AG09319 (cell line): ENCODE measurements at places on chromosomes 6 and 20.

DNA sequence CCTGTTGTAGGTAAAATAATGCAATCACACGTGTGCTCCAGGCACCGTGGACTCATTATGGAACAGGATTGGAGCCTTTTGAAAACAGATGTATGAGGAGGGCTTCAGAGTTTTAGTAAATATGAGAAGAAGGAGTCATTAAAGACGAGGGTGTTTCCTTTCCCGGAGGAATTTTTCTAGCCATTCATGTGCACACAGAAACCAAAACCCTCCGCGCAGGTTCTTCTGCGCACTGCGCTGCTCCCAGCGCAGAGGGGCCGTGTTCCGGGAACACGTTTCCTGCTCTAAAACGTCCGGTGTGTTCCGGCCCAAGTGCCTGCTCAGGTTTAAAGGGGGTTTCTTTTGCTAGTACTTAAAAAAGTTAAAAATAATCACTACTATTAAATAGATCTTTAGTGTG lies 11.6 kb downstream of the GPR31 start:
- DNase-seq, result no peak

DNA sequence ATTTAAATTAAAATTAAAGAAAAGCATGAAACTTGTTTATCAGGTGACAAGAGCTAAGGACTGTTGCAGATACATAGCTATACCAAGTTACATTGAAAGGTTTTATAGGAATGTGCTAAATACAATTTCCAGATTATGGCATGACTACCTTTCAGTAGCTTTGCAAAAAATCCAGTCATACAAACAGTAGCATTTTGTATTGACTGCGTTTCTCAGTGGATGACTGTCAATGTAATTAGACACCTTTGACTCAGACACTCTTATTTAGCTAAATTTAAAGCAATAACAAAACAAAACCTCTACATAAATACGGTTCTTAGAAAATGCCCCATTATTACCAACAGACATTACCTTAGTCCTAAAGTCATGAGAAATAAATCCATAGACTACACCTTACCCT lies 275.8 kb upstream of the RUNX2 start:
- no peak for DNase-seq

- no peak for DNase-seq
These were observed 67.2 kb downstream of the GJA10 start for GRCh38 chr6:89961481-89961880.

GRCh38 chr20:60486315-60486714 lies 528.1 kb downstream of the CDH26 start:
- DNase-seq, result no peak

- DNase-seq, result no peak
These were observed 264.6 kb upstream of the CDYL start for GRCh38 chr6:4511641-4512020.

DNA sequence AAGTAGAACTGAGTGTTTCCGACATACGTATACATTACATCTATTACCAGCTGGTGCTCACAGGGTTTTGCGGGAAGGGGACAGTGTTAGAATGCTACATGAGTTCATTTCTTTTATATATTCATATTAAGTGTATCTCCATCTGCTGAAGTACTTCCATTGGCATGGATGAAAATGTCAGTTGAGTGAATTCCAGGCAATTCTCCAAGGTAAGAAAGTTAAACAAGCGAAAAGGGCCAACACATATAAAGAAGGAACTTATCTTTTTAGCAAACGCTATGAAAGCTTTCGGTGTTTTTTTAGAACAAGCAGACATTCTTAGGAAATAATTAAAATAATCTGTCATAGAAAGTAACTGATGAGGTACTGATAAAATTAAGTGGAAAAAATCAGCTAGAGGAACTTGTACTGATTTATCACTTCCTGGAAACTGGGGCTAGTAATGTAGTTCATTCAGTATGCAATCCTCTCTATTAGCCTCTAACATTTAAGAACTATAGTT lies 34.6 kb downstream of the RNF146 start:
- no peak for DNase-seq

- DNase-seq, result peak; percentile 48
These were observed 41.6 kb downstream of the C6orf15 start for GRCh38 chr6:31070711-31071197.

GRCh38 chr20:22675341-22675740 lies 91.0 kb upstream of the FOXA2 start:
- no peak for DNase-seq

GRCh38 chr20:63273059-63273579 lies 506 bp downstream of the ARFGAP1 start:
- DNase-seq, result no peak

- no peak for DNase-seq
These were observed 36.8 kb upstream of the PRND start for GRCh38 chr20:4684837-4685413.

DNA sequence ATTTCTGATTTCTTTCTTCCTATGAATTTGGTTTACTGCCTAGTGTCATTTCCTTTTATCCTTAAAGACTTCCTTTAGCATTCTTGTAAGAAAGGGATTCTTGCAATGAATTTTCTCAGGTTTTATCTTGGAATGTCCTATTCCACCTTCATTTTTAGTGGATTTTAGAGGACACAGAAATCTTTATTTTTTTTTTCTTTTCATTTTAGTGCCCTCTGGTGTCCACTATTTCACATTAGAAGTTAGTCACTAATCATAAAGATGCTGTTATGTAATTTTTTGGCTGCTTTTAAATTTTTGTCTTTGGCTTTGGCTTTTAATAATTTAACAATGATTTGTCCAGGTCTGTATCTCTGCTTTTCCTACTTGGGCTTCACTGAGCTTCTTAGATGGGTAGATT lies 28.1 kb downstream of the LMBRD1 start:
- no peak for DNase-seq

DNA sequence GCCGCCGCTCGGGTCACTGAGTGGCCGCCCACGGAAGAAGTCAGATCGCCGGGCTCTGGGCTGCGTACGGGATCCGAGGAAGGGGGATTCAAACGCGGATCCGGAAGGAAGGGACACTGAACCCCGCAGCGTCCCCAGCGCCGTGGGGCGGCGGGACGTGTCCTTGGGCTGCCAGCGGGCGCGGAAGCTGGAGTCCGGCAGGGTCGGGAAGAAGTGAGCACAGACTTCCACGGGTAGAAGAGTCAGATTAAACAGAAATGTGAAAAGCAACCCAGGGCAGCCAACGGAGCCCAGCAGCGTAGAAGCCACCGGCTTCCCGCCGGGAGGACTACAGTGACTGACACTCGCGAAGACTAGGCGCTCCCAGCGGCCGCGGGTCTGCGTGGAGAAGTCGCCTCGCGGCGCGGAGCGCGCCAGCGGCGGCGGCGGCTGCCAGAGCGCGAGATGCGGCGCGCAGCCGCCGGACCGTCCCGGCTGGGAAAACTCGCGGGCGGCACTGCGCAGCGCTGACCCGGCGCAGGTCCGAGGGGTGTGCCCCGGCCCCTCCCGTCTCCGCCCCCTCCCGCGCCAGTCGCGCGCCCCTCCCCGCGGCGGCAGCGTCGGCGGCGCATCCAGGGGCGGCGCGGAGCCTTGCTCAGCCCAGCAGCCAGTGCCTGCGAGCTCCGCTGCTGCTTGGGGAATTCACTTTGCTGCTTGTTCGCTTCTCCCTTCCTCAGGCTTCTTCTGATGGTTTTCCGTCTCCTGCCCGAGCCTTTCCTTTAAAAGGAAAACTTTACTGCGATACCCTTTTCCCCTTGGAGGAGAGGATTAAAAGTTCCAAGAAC lies at the start of gene SAMD5:
Gene SAMD5 (plus strand): TSS at position 649 of the 824 bp plus-strand sequence. CDS start 239 bp downstream, outside the sequence.
- DNase-seq, result peak; percentile 14

DNA sequence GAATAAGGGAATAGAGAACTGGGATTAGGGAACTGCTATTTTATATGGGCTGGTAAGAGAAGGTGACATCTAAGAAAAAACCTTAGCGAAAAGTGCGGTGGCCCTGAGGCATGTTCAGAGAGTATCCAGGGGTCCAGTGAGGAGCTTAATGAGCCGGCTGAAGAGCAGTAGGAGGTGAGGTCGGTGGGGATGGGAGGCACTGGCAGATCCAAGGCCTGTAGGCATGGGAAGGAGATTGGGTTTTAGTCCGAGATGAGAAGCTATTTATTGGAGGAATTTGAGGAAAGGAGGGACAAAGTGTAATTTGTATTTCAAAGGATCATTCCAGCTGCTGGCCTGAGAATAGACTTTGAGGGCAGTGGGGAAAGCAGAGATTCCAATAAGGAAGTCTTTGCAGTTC lies 123.8 kb downstream of the QKI start:
- DNase-seq, result no peak

DNA sequence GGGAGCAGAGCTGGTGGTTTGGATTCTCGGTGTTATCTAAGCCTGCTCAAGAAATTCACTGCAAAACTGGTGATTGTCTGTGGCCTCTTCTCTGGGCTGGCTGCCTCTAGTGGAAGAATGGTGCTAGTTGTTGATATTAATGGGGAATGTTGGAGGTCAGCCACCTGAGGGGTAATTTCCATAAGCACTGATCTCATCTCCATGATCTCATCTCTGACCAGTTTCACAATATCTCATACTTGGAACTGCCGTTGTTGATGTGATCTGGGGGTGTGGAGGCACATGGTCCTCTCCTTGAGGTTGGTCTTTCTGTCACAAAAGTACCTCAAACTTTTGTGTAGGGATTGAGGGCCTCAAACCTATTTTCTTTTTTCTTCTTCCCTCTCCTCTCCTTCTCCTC lies 102.6 kb downstream of the CD109 start:
- DNase-seq, result peak; percentile 87

GRCh38 chr6:116205281-116205680 lies 48.6 kb downstream of the TSPYL4 start:
- no peak for DNase-seq

DNA sequence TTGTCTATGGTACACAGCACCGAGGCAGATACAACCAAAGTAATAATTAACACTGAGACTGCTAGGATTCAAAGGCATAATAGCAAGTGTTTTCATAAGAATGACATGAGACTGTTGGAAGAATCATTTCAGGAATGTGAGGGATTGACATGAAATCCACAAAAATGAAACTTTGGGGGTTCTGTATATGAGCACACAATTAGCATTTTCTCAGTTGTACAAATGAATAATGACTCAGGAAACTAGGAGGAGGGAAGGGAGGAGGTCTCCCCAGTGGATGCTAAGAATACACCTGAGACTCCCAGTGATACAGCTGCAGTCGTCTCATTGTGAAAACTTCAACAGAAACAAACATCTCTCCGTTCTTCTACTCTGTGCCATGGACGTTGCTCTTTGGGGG lies 428.4 kb upstream of the PLCB4 start:
- no peak for DNase-seq

DNA sequence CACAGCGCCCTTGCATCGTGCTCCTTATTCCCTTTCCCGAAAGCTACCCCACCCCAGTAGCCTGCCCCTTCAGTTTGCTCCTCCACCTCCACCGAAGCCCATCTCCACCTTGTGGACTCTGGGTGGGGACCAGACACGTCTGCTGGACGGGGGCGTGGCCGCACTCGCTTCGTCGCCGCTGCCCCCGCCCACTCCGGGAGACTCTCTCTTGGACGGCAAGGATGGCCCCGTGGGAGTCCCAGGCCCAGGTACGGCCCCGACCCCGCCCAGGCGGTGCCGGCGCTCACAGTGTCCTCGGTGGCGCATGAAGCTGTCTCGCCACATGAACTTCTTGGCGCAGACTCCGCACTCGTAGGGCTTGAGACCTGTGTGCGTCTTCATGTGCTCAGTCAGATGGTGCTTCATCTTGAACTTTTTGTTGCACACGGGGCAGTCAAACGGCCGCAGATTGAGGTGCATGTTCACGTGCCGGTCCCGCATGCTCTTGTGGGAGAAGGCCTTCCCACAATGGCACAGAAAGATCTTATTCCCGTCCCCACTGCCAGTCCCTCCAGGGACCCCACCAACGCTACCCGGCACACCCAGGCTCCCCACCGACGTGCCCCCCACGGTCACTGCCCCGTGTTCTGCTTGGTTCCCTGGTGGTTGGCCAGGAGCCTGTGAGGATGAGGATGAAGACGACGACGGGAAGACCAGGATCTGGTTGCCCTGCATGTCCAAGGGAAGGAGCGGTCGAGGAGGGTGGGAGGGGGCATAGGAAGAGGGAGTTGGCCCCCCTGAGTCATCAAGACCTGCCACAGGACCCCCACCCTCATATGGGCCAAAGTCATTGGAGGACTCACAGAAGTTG lies 1.3 kb upstream of the TAPBP start:
- no peak for DNase-seq

DNA sequence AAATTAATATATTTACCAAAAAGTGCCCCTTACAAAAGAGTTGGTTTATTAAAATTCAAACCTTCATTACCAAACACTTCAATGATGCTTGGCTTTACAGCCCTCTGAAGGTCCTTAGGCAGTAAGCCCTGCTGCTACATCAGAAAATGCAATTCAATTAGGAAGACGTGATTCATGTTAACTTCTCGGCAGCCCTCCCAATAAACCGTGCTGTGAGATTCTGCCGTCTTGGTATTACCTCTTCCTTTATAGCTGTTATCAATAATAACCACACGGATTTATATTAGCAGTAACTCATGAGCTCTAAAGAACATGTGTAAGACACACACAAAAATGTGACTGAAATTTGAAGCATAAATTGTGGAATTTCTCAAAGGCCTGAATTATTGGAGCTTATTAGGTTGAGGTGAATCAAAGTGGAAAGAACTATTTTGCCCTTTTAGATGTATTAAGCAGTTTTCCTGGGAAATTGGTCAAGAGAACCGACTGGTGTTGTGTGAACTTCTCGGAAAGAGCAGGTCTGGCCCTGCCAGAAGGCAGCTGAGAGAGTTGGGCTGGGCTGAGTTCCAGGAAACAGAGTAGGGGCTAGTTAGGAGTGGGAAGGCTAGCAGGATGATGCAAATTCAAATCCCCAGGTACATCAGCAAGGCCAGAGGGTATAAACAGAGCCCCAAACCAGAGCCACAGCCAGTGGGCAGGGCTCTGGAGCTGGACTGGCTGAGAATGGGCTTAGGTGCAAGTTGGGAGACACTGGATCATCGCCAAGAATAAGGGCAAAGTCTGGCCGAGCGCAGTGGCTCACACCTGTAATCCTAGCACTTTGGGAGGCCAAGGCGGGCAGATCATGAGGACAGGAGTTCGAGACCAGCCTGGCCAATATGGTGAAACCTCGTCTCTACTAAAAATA lies 33.1 kb downstream of the FGD2 start:
- no peak for DNase-seq

DNA sequence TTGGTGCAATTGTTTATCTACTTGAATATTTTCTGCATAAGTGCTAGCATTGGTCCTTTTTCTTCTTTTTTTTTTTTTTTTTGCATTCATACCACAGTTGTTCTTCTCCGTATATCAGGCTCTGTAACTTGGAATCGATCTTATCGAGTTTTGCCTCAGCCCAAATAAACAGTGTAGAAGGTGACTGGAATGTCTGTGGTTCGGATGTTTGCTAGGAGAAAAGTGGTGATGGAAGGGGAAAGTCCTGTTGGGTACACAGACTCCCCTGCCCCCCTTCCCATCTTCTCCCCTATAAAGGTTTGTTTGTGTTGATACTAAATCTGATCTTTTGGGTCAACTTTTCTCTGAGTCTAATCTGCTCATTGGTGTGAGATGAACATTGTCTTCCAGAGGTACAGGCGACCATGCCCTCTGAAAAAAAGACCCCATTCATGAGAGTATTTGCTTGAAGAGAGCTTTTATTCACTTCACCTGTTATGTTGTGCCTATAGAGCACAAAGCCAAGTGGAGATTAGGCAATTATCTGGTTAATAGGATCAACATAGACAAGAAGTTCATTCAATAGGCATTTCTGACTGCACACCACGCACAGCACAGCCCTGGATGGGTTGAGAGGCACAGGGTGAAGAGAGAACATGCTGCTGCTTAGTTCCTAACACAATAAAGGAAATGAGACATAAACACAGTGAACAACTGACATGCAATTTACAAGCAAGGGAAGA lies 620.0 kb downstream of the PKHD1 start:
- no peak for DNase-seq
